Heart left ventricle (tissue), 16 donors: ENCODE measurements at places on chromosomes 2 and 18. TPM values are rescaled to one million over a fixed set of nuclear protein-coding genes. Genes with fewer than 3 reads are reported as not detected.

GRCh38 chr2:30428827-30429461 lies 18.1 kb upstream of the LCLAT1 start:
- no peak for DNase-seq

TBR1 gene
- total RNA-seq: not detected

GRCh38 chr2:170307052-170307451 lies 129.1 kb downstream of the MYO3B start:
- no peak for DNase-seq

DNA sequence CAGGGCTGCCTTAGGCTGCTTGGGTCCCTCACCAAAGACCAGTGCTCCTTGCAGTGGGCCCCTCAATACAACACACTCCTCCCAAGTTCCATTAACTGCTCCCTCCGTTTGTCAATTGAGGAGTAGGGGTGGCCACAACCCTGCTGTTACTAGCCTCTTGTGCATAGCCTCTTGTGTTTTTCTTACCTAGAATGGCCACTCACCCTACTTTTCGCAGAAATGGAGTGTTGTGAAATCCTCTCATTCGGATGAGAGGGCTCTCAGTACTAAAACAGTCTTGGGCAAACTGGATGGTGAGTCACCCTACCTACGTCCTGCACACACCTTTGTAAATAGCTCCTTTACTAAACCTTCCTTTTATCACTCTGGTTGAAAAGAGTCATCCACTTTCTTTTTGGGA lies 253.9 kb downstream of the OSR1 start:
- no peak for DNase-seq

- peak; percentile 19 for DNase-seq
Observed at GRCh38 chr18:26386002-26386401, 159.8 kb downstream of the TAF4B start.

DNA sequence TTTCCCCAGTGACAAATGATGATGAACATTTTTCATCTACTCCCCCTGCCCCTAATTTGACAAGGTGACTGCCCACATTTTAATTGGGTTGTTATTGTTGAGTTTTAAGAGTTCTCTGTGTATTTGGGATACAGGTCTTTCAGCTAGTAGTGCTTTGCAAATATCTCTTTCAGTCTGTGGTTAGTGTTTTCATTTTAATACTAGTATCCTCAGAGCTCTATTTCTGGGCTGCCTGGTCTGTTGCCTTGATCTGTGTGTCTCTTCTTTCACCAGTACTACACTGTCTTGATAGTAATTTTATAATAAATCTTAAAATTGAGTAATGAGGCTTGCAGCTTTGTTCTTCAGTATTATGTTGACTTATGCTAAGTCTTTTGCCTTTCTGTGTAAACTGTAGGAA lies 19.7 kb downstream of the EIF5B start:
- no peak for DNase-seq

DNA sequence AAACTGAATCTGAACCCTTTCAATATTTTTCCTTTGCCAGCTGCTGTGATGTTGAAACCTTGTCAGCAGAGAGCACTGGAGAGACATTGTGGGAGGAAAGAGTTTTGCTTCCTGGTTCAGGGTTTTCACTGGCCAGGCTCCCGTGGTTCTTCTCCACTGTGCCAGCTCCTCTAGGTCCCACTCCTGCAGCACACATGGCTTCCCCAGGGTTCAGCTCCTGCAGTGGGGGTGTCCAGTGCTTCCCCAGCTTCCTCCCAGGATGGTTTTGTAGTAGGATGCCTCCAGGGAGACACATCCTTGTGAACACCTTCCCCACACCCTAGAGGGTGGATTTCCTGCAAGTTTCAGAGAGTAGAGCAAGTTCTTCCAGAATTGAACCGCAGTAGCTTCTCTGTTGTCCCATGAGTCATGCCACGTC lies 24.0 kb upstream of the SULT1C3 start:
- DNase-seq: no peak

FBLN7 gene
- total RNA-seq: 0.51 TPM

GRCh38 chr2:12432985-12433625 lies 283.6 kb upstream of the TRIB2 start:
- no peak for DNase-seq

GRCh38 chr2:140597836-140598235 lies 1533.0 kb downstream of the LRP1B start:
- DNase-seq: no peak

GRCh38 chr18:57841568-57841967 lies 38.5 kb upstream of the ATP8B1 start:
- DNase-seq: no peak

DNA sequence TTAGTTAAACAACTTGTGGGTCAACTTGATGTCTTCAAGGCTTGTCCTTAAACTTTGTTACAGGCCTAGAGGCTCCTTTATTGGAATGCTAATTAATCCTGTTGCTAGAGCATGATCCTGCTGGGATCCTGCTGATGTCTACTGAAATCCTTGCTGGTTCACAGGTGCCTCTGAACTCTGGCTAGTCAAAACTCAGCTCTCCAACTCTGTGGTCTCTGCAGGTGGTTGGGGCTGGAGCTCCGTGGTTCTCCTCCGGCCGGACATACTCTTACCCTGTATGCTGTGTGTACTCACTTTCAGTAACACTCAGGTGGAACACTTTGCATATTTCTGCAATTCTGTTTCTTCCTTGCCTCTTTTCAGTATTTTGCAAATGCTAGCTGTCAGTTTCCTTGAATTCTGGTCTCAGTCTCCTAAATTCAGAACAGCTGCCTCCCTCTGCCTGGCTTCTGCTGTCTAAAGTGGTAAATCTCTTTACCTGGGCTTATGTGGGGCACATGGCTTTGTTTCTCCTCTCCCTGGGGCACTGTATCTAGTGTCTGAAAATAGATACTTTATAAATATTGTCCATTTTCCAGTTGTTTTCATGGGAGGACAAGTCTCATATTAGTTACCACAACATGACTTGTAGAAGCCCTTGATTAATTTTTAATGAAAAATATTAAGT lies 113.0 kb downstream of the ATP9B start:
- no peak for DNase-seq

- no peak for DNase-seq
Observed at GRCh38 chr18:48459016-48459415, 49.8 kb upstream of the ZBTB7C start.

ADI1 gene
- 195 TPM for total RNA-seq

HOXD3 gene
- 0.88 TPM for total RNA-seq

SAG gene
- total RNA-seq: not detected

GRCh38 chr2:50729306-50730049 lies 302.5 kb downstream of the NRXN1 start:
- DNase-seq: no peak

ASPRV1 gene
- 0.28 TPM for total RNA-seq

E2F6 gene
- 13.6 TPM for total RNA-seq

LIMS4 gene
- 5.7 TPM for total RNA-seq

- DNase-seq: no peak
Observed at GRCh38 chr2:186498834-186499233, 12.8 kb downstream of the ZC3H15 start.

- no peak for DNase-seq
Observed at GRCh38 chr2:172596776-172597175, 40.9 kb downstream of the PDK1 start.

DNA sequence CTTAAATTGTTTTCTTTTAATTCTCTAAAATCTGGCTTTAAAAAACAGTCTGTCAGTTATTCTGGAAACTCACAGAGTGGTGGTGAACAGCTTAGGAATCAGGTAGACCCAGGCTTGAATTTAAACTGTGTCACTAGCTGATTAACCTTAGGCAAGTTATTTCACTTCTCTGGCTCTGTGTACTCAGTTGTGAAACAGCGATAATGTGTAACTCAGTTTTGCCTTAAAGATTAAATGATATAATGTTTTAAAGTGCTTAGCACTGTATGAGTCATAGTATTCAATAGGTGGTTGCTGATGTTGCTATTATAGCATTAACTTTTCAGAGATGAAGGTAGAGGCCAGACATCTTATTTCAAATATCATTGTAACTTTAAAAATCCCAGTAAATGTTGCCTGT lies 40.7 kb downstream of the PKP4 start:
- DNase-seq: no peak

DNA sequence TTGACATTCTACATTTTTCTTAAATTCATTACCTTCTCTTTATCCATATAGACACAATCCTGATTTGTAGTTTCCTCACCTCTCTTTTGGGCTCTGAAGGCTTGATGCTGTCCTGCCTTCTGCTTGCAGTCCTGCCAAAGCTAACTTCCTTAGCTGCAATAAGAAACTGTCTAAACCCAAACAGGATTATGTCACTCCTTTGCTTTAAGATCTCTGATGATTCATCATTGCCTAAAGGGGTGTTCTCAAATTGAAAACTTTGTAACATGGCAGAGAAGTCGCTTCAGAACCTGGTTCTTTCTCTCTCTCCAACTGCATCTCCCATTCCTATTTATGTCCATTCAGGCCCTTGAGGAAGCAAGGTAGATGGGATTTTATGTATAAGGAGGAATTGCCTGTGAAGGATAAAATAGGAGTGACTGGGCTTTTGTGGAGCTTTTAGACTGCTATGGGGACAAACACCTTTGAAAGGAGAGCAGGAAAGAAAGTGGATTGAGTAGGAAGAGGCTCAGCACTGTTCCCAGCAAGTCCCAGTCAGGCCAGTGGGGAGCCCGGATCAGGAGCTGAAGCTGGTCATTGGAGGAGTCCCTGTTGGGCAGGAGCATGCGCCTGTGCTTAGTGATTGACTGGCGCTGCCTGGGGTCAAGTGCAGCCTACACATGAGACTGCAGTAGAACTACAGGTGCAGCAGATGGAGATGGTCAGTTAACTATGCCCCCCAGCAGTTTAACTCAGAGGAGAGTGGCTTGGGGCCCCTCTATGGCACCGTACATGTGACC lies 390.6 kb downstream of the CTNNA2 start:
- no peak for DNase-seq

SRD5A2 gene
- not detected for total RNA-seq

FHOD3 gene
- 287 TPM for total RNA-seq

DNA sequence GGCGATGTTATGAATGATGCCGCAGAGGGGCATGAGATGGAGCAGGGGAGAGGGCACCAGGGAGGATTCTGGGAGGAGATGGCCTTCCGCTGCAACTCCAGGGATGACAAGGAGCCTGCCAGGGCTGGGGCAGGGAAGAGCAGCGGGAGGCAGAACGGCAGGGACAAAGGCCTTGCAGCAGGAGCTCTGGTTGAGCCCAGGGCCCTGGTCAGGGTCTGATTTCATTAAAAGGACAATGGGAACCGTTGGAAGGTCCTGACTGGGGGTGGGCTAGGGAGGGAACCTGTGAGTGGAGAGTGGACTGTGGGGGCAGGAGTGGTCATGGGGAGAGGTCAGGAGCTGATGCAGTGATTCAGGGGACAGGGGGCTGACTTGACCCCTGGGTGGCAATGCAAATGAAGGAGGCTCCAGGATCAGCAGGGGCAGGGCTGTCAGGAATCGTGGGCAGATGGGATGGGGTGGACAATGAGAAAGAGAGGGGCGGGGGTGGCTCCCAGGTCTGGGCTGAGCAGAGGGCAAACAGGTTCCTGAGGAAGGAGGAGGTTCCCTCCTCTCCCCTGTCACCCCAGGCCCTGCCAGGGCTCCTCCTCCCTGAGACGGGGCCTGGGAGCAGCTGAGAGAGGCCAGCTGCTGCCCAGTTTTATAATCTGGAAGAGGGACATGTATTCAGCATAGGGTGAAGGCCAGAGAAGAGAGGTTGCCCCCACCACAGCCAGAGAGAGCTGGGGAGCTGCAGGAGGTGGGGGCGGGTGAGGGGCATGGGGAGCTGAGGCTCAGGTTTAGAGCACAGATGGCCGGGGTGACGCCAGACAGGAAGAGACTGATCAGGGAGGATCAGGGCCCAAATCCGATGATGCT lies 7.3 kb upstream of the DUSP2 start:
- DNase-seq: no peak

SCTR gene
- total RNA-seq: 0.44 TPM

SCYGR4 gene
- not detected for total RNA-seq

DNA sequence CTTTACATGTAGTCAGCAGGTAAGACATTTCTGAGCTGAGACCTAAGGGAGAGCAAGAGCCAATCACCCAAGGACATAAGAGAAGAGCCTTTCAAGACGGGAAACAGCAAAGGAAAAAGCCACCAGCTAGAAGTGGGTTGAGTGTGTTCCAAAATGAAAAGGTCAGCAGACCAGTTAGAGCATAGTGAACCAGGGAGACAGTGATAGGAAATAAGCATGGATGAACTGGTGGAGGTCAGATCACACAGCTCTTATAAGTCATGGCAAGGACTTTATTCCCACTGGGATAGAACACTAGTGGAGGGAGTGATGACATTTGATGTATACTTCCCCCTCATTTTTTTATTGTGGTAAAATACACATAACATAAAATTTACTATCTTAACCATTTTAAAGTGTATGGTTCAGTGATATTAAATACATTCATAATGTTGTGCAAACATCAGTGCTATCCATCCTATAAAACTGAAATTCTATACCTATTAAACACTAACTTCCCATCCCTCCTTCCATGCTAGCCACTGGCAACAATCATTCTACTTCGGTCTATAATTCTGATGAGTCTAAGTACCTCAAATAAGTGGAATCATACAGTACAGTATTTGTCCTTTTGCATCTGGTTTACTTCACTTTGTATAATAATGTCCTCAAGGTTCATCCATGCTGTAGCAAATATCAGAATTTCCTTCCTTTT lies 155.8 kb upstream of the WDSUB1 start:
- no peak for DNase-seq

MAP2 gene
- 5.5 TPM for total RNA-seq

DNA sequence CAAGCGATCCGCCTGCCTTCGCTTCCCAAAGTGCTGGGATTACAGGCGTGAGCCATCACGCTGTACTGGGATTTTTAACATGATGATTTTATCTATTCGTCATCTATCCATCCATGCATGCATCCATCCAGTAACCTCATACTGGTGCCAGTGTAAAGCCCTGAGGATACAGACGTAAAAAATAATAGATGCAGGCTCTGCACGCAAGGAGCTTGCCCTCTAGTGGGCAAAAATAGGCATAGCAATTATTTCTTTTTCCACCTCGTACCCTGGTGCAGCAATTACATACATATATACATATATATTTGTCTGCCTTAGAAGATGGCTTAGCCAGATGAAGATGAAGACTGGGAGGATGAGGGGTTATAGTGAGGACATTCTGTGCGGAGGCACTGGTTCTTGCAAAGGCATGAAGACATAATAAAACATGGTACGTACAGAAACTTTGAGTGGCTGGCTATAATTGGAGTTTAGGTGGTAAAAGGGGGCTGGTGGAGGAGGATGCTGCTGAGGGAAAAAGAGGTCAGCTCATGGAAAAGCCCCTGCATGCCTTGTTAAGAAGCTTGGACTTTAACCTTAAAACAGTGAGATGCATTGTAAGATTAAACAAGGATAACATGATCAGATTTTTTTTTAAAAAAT lies 19.6 kb upstream of the RPIA start:
- no peak for DNase-seq
